CD14-positive monocyte (primary cell): ENCODE measurements at places on chromosomes 1 and 21.

GRCh38 chr1:27830621-27831440 is at the start of gene PPP1R8:
PPP1R8 (plus strand) TSS chr1:27830782; CDS start chr1:27830836, 54 bp downstream.
- DNase-seq = peak; percentile 84

DNA sequence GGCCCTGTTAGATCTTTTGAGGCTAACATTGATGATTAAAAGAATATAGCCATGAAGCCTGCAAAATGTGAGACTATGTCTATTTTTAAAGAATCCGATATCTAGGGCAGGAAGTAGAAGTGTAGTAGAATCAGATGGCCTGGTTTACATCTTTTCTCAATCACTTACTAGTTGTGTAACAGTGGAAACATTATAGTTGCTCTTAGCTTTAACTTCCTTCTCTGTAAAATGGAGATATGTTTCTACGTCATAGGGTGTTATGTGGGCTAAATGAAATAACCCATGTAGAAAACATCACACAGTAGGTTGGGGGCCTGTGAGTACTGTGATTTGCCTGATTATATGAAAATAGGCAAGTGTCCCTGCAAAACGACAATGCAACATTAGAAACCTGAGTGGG is 4.4 kb upstream of the IGFN1 start:
- peak; percentile 23 for DNase-seq

DNA sequence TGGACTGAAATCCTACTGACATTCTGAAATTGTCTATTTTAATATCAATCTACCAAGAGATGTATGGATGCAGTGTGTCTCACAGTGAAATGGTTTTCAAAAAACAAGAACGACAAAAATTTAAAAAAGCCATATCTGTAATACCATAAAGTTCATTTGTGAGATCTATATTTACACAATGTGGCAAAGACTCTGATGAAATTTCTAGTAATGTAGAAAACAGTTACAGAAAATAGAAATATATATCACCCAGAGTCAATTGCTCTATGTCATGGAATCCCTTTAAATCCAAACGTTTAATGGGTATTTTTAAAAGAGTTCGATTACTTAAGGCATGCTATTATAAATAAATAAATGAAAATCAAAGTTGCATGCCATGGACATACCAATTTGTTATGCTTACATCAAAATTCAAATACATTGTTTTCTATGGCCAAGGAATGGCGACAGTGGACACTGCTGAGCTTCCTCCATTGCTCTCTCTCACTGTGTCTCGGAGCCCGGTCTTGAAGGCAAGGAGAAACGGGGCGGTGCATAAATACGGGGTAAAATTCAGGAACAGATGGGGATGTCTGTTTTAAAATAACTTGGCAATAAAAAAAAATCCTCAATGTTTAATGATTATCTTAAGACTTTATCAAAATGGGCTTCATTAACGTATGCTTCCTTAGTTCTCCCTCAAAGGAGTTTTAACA is 37.0 kb upstream of the SAMSN1 start:
- no peak for DNase-seq

- no peak for DNase-seq
Observed at GRCh38 chr1:101444381-101444780, 207.6 kb downstream of the S1PR1 start.

DNA sequence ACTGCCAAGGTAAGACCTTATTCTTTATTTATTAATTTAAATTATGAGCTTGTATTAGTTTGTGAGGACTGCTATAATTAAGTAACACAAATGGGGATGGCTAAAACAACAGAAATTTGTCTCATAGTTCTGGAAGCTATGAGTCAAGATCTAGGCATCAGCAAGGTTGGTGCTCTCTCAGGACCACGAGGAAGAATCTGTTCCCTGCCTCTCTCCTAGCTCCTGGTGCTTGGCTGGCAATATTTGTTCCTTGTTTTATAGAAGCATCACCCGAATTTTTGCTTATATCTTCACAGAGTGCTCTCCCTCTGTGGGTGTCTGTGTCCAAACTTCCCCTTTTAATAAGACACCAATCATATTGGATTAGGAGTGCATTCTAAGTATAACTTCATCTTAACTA is 41.4 kb upstream of the CCDC190 start:
- peak; percentile 7 for DNase-seq

DNA sequence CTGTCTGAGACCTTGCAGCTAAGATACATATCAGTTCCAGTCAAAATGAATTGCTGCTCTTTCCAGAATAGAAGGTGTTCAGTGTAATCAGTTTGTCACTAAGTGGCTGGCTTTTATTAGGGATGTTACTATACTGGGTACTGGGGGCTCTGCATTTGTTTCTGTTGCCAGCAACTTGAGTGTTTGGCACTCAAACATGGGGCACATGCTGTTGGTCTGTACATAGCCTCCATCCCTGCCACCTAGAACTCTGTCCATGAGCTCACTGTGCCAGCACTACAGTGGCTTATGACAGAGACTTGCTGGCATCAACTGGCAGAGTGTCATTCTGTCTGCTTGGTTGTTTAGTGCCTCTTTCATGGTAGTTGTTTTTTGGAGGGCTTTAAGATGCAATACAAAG is 45.1 kb downstream of the RGSL1 start:
- DNase-seq = no peak

- DNase-seq = no peak
Observed at GRCh38 chr1:61842036-61842435, 99.8 kb downstream of the PATJ start.

GRCh38 chr1:100440075-100440809 is 87.9 kb downstream of the CDC14A start:
- no peak for DNase-seq

DNA sequence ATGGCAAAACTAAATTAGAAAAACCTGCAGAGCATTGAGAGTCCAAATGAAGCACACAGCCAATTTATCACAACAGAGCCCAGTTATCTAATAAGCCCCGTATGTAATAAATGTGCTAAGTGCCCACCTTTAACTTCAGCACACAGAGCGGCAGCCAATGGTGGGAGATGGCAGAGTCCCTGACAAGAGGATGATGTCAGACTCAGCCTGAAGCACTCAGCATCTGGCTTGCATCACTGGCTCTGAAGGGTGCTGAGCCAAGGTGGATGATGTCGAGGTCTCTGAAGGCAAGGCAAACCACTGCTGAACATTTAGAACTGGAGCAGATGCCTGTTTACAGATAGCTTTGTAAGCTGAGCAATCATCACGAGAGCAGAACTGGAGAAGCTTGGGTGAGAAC is 118.3 kb downstream of the NUF2 start:
- no peak for DNase-seq

DNA sequence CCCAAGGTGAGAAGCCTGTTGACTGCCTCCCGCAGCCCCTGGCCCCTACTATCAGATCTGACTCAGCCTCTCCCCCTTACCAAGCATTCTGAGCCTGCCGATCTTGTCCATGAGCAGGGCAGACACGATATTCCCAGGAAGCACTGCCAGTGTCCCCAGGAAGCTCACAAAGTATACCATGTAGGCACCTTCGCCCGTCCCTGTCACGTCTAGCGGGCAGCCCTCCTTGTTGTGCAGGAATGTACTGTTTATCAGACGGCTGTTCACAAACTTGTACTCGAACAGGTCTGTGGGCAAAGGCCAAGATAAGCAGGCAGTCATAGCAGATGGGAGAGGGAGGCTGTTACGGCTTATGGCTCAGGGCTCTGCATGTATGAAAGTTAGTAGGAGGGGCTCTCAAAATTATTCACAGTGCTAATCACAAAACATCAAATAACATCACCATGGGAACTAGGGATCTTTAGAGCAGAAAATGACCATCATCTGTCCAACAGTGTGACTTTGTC is 7.3 kb downstream of the BOLA1 start:
- DNase-seq = no peak

DNA sequence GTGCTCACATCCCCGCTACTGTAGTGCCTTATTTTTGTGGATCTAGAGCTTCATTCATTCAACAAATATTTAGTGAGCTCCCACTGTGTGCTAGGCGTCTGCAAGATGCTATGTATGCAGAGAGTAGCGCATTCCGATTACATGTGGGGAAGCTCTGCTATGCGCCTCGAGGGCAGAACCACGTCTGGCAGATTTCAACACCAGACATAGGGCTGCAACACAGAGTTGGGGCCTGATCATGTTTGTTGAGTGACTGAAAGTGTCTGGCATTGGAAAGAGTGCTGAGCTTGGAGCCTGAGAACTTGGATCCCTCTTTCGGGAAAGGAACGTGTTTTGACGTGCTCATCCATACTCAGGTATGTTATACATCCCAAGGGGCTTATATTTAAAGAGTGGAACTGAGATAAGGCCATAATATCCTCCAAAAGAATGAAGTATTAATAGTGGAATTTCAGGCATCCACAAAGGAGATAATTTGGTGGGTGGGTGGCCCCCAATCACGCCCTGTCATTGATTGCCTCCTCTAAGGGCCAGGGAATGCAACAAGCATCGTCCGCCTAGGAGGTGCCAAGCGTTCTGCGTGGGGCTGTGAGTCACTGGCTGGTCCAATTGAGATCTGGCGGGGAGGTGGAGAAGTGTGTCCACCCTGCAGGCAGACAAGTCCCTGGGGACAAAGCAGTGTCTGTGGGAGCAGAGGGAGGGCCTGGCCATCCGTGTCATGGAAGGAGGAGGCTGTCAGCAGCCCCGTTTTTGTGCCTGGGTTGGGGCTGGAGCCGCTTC is 62.8 kb upstream of the ZBTB40 start:
- no peak for DNase-seq

DNA sequence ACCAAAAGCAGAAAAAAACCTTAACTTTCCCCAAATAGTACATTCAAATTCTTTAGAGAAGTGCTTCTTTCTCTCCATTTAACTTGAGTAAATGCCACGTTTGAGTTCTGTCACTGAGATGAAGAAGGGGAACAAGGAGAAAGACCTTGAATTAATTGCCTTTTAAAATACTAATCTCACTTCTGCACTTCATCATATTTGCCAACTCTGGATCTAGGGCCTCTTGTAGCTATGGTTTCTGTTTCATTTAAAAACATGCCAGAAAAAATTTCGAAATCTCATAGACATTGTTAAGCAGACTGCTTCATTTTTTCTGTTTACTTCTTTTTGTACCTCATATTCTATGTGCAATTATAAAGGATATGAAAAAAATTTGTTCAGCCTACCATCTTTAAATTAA is 24.6 kb downstream of the MIXL1 start:
- peak; percentile 27 for DNase-seq

DNA sequence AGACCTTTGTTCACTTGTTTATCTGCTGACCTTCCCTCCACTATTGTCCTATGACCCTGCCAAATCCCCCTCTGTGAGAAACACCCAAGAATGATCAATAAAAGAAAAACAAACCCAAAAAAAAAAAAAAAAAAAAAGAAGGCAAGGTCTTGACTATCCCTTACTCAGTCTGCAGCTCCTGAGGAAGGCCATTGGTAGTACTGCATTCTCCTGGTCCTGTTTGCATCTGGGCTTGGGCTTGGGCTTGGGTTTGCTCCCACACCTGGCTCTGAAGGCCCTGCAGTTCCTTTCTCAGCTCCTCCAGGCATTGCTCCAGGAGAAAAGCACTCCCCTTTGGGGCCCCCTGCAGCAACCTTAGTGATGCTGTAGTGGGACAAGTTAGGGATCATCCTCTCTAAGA is 1.6 kb downstream of the CCDC163 start:
- no peak for DNase-seq

DNA sequence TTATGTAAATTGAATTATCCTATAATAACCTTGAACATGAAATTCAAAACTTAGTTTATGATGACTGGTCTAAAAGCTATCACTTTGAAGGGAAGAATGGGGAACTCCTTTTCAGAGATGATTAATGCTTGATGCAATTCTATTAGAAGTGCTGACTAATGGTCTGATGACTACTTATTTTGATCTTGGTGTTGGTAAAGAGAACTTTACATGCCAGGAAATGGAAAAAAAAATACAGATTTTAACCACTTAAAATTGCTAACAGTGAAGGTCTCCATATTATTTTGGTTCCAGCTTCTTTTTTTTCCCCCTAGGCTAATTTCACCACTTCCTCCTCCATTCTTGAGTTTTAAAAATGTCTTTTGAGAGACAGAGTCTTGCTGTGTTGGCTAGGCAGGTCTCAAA is 22.9 kb downstream of the S1PR1 start:
- DNase-seq = peak; percentile 97

DNA sequence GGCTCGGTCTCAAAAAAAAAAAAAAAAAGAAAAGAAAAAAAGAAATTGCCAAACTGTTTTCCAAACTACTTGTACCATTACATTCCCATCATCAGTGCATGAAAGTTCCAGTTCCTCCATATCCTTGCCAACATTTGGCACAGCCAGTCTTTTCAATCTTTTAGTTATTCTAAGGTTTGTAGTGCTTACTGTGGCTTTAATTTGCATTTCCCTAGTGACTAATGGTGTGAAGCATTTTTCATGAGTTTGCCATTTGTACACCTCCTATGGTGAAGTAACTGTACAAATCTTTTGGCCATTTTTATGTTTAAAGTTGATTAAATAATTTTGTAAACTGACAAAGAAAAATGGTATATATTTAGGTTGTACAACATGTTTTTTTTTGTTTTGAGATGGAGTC is 70.7 kb downstream of the DEGS1 start:
- no peak for DNase-seq

DNA sequence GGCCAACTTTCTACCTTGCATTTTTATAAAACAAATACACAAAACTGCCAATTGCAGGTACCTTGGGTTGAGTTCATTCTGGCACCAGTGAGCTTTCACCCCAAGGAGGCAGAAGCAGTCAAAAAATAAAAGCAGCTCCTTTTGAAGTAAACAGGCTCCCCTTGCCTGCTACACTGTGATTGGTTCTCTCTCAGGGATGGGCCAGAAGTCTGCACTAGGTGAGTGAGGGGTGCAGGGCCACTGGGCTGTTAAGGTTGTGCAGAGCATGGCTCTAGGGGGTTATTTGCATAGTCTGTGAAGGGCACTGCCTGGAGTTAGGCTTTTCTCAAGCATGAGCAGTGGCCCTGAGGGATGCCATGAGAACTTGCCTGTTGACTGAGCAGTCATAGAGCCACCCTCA is 39.1 kb downstream of the AKNAD1 start:
- DNase-seq = no peak

GRCh38 chr21:28587748-28588147 is 404.9 kb downstream of the LTN1 start:
- DNase-seq = no peak

DNA sequence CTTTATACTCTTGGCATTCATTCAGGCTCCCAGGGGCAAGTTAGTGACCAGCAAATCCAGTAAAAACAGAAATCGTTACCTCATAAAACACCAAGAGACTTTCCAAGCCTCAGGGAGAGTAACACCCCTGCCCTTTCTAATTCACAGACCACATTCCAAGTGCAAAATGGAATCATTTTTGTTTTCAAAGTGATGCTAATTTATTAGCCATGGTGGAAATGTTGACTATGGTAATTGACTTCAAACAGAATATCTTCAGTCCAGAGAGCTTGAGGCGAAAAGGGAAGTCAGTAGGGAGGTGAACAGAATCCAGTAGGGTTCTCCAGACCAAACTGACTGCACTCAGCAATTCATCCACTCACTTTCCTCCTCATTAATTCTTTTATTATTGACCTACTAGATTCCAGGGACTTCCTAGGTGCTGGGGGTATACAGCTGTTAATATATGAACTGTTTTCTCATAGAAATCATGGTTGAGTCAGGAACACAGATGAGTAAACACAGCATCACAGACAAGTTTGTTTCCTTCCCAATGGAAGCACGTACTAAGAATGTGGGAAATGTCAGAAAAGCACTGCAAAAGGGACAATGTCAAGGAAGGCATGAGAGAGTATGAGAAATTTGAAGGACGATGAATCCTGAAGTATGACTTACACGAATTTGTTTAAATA is 388.5 kb upstream of the C1orf87 start:
- DNase-seq = no peak

GRCh38 chr1:206100226-206100815 is 16.9 kb downstream of the AVPR1B start:
- DNase-seq = no peak

GRCh38 chr1:6424619-6425593 is at the start of gene ESPN:
ESPN (plus strand) TSS chr1:6424776; CDS start chr1:6424956, 180 bp downstream.
- no peak for DNase-seq
